T-helper 1 cell (primary cell): ENCODE measurements at places on chromosomes 4 and X.

GRCh38 chr4:4721636-4722035 is 137.8 kb upstream of the MSX1 start:
- DNase-seq: no peak

- DNase-seq: no peak
These were observed 47.5 kb upstream of the IGFBP7 start for GRCh38 chr4:57157596-57158137.

- no peak for DNase-seq
These were observed 136.2 kb downstream of the KIT start for GRCh38 chr4:54793856-54794422.

DNA sequence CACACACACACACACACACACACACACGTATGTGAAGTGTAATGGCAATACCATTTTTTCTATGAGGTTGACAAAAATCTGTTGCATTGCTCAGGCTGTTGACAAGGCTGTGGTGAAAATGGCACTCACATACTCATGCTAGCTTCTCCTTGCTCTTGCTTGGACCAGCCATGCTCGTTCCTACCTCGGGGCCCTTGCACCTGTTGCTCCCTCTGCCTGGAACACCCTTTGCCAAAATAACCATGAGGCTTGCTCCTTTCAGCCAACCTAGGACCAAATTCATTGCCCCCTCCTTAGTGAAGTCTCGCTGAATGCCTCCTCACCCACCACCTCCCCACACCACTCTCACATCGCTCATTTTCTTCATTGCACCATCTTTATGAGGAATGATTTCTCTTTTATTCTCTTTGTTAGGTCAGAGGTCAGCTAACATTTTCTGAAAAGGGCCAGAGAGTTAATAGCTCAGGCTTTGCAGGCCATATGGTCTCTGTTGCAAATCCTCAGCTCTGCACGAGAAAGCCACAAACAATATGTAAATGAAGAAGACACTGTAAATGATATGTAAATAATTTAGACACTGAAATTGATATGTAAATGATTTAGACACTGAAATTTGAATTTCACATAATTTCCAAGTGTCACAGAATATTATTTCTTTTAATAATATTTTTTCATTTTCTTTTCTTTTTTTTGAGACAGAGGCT is 13.3 kb downstream of the SLC38A5 start:
- no peak for DNase-seq

GRCh38 chr4:100516225-100516624 is 1.6 kb downstream of the EMCN start:
- no peak for DNase-seq

GRCh38 chr4:181877329-181877848 is 365.8 kb upstream of the TENM3 start:
- no peak for DNase-seq

GRCh38 chr4:3372264-3372932 is 69.4 kb upstream of the HGFAC start:
- no peak for DNase-seq

DNA sequence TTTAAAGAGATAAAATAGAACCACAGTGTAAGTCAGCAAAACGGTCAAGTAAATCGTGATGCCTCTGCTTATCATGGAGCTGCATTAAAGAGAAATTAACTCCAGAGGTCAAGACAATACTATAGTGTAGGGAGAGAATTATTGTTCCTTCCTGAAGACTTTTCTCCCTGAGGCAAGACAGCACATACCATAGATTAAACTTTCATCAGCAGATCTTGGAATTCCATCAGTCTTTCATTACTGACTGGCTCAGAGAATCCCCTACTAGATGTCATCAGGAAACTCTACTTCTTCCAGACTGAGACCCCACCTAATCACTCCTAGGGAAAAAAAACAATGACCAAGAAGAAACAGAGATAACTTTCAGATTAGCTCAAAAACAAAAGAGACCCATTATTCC is 131.3 kb downstream of the NSUN7 start:
- no peak for DNase-seq

- DNase-seq: no peak
These were observed 32.3 kb upstream of the TFDP3 start for GRCh38 chrX:133250184-133251100.

DNA sequence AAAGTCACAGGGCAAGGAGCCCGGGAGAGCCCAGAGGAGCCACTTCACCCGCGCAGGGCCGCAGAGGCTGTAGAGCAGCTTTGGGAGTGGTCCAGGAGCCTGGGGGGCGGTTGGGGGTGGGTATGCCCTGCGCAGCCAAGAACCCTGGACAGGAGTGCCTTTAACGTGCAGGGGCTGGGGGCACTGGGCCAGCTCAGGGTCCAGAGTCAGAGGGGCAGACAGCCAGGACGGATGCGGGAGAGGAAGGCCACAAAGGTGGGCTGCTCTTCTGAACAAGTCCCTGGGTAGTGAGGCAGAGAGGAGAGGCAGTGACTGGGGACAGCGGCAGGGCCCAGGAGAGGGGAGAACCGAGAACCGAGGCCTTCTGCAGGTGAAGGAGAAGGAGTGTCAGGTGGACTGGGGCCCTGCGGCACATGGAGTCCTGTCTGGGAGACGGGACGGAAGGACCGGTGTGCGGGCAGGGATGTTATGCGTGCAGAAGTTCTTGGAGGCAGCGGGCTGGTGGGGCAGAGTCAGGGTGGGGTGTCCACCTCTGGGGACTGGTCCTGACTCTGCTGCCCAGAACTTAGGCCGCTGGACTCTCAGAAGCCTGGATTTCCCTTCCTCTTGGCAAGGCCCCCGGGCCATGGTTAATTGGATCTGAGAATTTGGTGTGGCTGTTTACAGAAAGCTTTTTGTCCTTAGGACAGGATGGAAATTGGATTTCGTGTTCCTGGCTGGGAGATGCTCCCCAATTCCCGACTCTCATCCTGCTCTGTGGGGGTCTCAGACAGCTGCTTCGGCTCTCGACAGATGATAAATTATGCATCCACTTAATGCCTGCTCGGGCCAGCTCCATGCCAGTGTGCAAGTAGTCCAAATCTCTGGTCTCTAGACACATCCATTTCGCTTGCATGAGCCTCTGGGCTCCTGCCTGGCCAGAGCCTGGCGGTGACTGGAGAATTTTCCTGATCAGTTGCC is 31.9 kb downstream of the ADRA2C start:
- no peak for DNase-seq

GRCh38 chr4:3312362-3312761 is 19.5 kb downstream of the RGS12 start:
- no peak for DNase-seq

- no peak for DNase-seq
These were observed 2.8 kb upstream of the CTBP1 start for GRCh38 chr4:1251773-1252066.

GRCh38 chr4:184066584-184067300 is 150.9 kb downstream of the ENPP6 start:
- DNase-seq: no peak

- no peak for DNase-seq
These were observed 41.5 kb downstream of the SMAD1 start for GRCh38 chr4:145523117-145523516.

DNA sequence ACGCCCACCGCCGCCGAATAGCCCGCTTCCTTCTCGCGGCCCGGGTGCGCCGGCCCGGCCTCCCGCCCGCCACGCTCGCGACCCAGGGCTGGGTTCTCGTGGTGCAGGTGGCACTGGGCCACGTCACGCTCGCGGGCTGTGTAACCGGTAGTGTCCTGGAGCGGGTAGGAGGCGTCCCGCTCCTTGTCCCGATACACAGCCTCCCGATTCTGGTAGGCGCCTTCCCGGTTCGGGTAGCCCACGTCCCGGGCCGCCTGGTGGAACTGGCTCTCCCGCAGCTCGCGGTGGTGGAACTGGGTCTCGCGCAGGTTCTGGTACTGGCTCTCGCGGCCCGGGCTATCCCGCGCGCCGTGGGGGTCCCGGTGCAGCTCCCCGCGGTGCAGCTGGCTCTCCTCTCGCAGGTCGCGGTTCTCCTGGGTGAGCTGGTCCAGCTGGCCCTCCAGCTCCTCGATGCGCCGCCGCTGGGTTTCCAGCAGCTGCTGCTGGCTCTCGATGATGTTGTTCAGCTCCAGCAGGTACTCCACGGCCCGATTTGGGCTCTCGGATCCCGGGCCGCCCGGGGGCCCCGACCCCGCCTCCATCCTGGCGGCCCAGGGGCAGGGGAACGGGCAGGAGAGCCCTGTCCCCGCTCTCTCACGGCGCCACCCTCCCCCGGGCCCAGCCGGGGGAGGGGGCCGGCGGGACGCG is 39.3 kb upstream of the IQSEC2 start:
- DNase-seq: no peak

DNA sequence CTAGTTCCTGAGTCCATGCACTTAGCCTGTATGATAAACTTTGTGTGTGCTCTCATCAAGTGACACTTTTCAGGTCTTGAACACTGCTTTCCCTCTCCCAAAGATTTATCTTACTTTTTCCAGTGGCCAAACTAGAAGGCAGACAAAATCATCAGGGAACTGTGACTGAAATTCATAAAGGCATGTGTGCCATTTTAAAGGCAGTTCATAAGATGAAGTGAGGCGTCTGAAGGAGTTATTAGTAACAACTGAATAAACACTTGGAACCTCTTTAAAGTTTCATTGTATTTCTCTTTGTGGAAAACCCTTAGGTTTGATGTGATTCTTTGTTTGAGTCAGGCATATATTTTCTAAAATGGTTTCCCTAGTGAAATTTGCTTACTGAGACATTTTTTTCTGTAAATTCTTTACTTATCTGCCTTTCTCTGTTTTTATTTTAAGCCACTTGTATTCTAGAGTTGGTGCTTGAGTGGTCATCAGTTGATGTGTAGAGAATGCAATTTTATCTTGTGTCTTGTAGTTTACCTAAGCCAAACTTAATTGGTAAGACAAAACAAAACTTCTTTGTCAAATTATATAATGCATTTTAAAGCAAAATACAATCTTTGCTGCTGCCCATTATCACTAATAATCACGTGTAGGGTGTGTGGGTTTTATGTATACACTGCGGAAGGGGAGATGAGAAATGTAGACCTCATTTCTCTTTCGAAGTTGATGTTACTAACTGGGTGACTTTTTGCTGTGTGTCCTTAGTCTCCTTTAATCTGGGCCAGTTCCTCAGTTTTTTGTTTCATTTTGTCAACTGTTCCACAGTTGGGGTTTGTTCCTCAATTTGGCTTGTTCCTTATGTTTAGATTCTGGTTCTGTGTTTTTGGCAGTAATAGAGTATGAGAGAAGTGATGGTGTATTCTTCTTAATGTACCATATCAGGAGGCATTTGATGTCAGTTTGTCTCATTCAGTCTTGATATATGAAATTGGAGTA is 56.8 kb downstream of the RBPJ start:
- DNase-seq: no peak

DNA sequence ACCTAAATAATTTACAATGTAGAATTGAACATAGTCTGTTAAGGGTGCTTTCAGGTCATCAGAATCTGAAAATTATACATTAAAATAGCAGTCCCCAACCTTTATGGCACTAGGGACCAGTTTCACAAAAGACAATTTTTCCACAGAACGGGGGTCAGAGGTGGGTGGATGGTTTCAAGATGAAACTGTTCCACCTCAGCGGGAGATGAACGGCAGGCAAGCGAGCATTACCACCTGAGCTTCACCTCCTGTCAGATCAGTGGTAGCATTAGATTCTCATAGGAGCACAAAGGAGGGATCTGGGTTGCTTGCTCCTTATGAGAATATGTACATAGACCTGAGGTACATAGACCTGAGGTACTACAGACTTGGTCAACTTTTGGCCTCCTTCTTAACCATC is 29.0 kb downstream of the LRBA start:
- no peak for DNase-seq

DNA sequence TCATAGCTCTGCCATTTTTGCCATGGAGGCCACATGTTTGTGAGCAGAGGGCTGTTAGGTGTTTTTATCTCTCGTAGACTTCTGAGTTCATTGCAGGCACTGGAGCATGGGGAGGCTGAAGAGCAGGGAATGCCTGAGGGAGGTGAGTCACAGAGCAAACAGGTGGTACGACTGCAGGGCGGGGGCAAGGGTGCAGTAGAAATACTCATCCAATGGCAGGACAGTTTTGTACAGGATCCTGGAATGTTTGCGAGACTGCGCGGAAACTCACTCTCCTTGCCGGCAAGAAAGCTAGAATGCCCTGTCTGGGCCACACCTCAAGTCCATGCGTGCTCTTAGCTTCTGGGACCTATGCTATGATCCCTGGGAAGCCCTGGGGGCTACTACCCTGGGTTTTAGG is 20.0 kb upstream of the VCX2 start:
- no peak for DNase-seq

DNA sequence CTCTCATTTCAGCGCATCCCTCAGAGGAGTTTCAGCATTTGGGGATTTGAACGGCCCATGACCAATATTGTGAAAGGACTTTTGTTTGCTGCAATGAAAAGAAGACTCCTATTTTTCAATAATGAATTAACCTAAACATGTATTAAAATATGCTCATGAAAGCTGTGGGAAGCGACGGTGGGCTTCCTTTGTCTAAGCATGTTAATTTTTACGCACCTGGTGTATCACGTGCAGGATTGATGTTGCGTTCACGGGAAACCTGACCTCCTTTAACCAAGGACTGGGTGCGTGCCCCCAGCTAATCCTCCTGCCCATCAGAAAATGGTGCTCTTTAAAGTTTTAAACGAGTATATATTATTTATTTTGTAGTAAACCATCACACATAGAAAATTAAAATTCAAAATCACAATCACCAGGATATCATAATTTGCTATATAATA is 590 bp upstream of the CCDC110 start:
- DNase-seq: no peak

- no peak for DNase-seq
These were observed 30.5 kb downstream of the TMPRSS11D start for GRCh38 chr4:67853336-67853735.

DNA sequence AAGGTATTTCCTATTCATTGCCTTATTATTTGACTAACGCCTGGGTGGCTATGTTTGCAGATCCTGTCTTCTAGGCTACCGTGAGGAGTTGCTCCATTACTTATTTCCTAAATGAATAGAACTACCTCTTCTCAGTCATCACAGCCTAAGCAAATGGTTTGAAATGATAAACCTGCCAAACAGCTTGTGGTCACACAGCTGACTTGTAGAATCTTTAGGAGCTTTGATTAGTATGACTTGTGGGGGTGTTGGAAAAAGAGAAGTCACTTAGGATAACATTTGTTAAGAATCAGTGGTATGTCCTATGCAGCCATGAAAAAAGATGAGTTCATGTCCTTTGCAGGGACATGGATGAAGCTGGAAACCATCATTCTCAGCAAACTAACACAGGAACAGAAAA is 169.3 kb downstream of the PPARGC1A start:
- DNase-seq: no peak

GRCh38 chr4:5084911-5085475 is 33.7 kb downstream of the STK32B start:
- no peak for DNase-seq

- no peak for DNase-seq
These were observed 360.5 kb upstream of the SLC7A11 start for GRCh38 chr4:138602664-138603063.

- no peak for DNase-seq
These were observed 5.9 kb downstream of the ZXDA start for GRCh38 chrX:57904176-57904880.
